ENCODE measurements at places on chromosomes 12 and 14. TPM values are rescaled to one million over a fixed set of nuclear protein-coding genes. Genes with fewer than 3 reads are reported as not detected.

- DNase-seq, result peak; percentile 69
Observed at GRCh38 chr14:99654235-99654985, 9.5 kb downstream of the HHIPL1 start.

DNA sequence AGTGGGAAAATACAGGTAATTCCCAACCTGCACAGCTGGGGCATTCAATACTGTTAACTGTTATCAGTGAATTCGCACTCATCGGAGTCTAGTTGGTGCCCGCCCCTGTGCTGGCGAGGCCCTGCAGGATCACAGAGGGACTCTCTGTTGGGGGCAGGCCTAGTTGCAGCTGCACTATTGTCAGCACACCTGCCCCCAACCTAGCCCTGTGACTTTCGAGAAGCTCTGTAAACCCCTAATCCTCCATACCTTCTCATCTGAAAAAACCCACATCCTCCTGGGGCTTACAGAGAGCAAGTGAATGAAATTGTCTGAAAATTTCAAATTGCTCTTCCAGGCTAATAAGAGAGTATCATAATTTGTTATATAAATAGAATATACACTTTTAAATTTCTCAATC is 132.2 kb upstream of the NUDT4 start:
- DNase-seq, result no peak

DNA sequence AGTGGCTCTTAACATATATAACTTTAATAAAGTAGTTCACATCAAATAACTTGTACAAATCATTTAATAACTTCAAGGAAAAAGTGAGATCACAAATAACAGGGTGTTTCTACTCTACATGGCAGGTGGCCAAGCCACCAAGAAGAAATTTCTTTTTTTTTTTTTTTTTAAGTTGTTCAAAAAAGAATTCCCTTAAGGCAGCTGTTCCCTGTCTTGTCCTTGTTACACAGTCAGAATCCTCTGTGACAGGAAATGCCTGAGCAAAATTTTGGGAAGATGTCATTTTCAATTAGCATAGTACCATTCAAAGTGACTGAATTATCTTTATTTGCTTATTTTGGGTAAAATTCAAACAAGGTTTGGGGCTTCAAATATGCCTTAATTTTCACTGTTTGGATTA is 79.4 kb downstream of the LIN7A start:
- no peak for DNase-seq

DNA sequence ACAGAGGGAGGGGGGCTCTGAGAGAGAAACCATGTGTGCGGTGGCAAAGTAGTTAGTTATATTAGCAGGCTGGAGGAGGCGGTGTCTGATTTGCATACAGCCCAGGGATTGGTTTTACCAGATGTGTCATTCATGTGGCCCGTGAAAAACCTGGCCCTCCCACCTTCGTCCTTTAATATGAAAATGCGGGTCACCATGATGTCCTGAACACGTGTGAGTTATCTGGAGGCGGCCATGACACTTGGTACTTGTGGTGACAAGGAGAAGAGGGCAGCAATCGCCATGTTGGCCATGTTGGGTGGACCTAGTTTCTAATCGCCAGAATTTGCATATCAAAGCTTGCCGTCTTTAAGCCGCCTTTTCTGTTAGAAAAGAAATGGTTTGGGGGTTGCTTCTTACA is 108.8 kb downstream of the RAD51B start:
- no peak for DNase-seq

DNA sequence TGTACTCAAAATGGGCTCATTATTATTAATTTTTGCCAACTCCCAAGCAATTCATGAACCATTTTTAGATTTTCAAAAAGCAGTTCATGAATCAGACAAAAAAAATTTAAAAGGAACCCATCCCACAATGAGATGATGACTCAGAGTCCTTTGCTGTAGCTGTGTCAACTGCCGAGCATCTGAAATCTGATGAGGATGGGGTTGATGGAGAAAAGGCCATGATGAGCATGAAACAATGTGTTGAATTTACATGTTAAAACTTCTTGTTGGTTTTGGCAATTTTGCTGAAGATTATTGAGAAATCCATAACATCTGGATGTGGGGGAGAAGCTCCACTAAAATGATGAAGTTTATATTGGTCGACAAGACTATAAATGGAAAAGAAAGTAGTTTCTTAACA is 378.0 kb downstream of the FOXG1 start:
- DNase-seq, result no peak

Gene DLK1
- not detected for total RNA-seq

Gene EIF4B
- total RNA-seq, result 559 TPM
